ENCODE measurements at places on chromosomes 11 and 22.

DNA sequence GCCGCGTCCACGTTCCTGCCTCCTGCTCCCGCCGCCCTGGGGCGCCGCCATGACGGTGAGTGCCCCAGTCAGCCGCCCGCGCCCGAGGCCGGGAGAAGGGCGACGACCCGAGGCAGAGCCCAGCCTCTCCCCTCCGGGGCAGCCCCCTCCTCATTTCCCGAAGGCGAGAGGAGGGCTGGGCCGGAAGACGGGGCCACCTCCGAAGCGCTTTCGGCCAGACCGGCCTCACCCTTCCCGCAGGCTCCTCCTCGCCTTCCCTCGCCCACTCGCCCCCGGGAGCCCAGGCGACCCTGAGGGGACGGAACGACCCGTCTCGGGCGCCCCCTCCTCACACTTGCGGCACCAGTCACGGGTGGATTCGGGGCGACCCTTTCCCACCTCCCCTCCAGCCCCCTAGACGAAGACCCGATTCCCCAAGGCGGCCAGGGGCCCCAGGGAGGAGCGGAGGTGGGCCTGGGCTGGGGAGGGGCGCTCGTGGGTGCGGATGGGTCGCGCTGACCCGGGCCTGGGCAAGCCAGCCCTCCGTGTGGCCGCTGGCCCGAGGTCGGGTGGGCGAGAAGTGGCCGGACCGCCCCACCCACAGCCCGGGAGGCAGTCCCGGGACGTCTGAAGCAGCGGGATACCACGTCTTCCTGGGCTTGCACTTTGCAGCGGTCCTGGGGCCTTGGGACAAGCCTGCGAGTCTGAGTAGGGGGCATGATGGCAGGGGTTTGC, 49.7 kb downstream of the TRIOBP start:
- H3K4me1 ChIP-seq: peaks cover 15% of the 10 kb centered on the region
- no peak for DNase-seq
- H3K27me3 ChIP-seq: no peaks in the 10 kb centered on the region
- H3K27ac ChIP-seq: peak overlapping the region; percentile 85
- H3K4me3 ChIP-seq: peak overlapping the region; percentile 90

DNA sequence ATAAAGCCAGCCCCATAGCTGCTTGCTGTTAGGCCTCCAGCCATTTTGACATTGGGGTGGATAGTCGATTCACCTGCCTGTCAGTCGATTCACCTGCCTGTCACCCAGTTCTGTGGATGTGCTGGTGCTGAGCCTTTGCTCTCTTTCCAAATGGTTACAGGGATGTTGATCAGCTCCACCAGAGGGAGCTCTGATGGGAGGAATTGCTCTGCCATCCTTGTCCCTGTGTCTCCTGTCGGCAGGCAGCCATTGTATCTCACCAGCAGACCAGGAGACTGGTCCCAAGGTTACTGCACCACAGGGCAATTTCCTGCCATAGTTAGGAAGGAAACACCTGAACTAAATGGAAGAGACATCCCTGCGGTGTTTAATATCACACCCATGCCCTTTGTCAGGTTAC, 6.1 kb downstream of the MPEG1 start:
- H3K36me3 ChIP-seq: peaks cover 2% of the 10 kb centered on the region
- H3K27me3 ChIP-seq: no peaks in the 10 kb centered on the region
- no peak for DNase-seq
- H3K4me1 ChIP-seq: peaks cover 24% of the 10 kb centered on the region
- H3K27ac ChIP-seq: peak overlapping the region; percentile 87

DNA sequence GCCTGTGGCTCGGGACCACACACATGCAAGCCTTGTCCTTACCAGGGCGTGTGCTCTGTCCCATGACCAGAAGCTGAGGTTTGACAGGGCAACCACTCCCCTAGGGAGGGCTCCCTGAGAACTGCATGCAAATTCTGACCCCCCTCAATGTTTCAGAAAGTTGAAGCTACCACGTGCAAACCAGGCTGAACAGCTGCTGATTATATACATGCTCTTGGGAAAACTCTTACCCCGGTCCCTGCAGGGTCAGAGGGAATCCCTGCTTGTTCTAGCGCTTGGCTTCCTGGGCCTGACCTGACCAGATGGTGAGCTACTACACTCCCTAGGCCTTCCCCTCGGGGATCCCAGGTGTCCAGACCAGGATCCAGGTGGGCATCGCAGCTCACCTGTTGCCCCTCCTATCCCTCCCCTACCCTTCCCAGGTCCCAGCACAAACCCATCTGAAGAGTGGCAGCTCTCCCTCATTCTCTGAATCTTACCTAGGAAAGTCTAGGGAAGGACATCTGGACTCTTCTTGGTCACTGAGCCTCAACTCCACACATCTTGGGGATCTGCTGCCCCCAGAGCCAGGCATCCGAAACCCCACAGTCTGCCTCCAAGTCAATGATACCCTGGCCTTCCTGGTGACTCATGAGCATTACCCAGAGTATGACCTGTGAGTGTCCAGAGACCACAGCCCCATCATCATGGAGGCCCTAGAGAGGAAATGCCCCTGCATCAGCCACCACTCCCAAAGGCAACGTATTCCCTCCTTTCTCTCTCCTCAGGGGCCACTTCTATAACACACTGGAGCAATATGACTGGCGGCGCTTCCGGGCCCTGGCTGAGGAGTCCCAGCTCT, 61.5 kb downstream of the BTG4 start:
- H3K27me3 ChIP-seq: peaks cover 31% of the 10 kb centered on the region
- H3K27ac ChIP-seq: no peak overlapping the region
- H3K36me3 ChIP-seq: no peaks in the 10 kb centered on the region
- H3K4me1 ChIP-seq: peaks cover 15% of the 10 kb centered on the region

DNA sequence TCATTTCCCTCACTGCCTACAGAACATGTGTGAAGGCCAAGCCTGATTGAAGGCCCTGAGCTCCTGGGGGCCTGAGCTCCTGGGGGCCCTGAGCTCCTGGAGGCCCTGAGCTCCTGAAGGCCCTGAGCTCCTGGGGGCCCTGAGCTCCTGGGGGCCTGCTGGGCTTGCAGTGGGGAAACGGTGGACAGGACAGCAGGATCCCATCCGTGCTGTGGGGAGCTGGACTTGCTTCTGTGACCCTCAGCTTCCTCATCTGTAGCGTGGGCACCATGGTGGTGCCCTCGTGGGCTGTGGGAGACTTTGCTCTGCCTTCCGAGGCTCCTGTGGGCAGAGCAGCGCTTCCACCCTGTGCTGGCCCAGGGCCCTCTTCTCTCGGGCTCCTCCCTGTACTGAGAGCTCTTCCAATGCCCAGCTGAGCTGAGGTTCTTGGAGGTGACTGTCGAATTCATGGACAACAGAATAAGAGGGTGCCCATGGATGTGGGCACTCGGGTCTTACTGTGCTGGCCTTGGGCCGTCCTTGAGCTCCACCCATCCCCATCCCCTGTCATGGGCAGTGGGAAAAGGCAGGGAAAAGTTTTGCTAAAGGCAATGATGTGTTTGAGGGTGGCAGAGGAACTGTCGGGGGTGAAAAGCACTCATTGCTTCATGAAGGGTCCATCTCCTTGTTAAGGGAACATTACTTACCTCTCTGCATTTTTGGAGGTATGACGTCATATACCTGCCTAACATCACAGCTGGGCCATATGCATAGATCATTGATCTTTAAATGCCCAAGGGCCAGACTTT, 786.7 kb downstream of the TBC1D22A start:
- peaks cover 2% of the 10 kb centered on the region for H3K4me1 ChIP-seq
- no peak for DNase-seq
- peaks cover 27% of the 10 kb centered on the region for H3K27me3 ChIP-seq
- no peak overlapping the region for H3K4me3 ChIP-seq
- H3K27ac ChIP-seq: no peak overlapping the region

DNA sequence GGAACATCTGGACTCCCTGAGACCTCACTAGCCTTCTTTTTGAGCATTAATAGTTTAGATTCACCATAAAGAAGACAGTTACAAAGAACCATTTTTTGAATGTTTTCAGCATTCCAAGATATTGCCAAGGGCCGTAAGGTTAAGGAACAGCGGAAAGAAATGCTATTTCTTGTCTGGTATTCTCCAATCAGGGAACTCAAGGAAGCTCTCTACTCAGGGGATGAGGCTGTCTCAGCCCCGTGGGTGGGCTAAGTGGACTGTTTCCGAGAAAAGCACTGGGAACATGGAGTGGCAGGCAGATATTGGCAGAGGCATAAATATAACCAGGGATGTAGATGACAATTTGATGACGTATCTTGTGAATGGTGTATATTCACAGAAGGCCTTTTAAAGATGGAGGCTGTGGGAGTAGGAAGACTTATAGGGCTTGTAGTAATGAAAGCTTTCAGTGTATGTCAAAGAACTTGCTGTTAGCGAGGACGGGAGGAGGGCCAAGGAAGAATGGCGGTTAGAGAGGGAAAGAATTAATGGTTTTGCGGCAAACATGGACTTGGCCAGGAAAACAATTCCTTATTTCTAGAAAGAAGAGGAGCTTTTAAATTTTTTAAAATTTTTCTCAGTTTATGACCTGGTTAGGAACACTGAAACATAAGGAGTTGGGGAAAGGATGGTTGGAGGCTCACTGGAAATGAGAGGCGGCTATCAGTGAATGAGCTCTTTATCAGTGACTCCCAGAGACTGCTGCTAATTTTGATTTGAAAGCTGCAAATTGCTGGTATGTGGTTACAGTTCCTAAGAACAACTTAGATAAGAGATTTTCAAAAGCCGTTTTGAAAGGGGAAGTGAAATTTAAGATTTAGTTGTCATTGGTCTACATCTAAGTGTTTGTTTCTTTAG, 64.6 kb downstream of the ST3GAL4 start:
- peaks cover 11% of the 10 kb centered on the region for H3K4me1 ChIP-seq
- H3K27ac ChIP-seq: no peak overlapping the region
- H3K4me3 ChIP-seq: no peak overlapping the region
- H3K27me3 ChIP-seq: peaks cover 11% of the 10 kb centered on the region
- H3K36me3 ChIP-seq: peaks cover 3% of the 10 kb centered on the region

GRCh38 chr11:18563090-18563730, 25.3 kb downstream of the UEVLD start:
- peak overlapping the region; percentile 65 for H3K27ac ChIP-seq
- H3K36me3 ChIP-seq: no peaks in the 10 kb centered on the region
- no peak for DNase-seq
- H3K4me1 ChIP-seq: peaks cover 1% of the 10 kb centered on the region
- H3K27me3 ChIP-seq: no peaks in the 10 kb centered on the region

DNA sequence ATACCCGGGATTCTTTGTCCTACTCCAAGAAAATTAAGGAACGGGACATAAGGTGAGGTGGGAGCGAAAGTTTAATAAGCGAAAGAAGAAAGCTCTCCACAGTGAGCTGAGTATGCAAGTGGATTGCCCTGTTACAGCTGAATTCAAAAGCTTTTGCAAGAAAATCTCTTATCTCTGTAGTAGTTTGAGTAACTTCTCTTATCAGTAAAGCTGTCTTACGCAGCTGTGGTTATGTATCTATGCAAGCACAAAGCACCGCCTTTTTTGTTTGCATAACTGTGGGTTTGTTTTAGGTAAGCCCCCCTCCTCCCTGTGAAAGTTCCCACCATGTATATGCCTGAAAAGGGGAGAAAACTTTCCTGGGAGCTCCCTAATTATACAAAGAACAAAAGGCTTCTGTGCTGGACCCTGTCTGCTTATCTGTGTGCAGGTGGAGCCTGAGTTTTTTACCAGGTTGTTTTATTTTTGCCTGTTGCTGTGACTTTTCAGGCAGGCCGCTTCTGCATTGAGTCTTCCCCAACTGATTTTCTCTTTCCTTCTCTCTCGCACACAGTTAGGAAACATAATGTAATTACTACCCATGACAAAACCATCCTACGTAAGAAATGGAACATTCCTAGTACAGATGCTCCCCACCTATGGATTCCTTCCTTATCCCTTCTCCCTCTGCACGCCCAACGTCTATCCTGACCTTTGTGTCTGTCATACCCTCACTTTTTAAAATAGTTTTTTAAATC, 837 bp upstream of the PLAAT5 start:
- peaks cover 8% of the 10 kb centered on the region for H3K4me1 ChIP-seq
- peaks cover 6% of the 10 kb centered on the region for H3K36me3 ChIP-seq
- peaks cover 49% of the 10 kb centered on the region for H3K27me3 ChIP-seq
- peak overlapping the region; percentile 29 for H3K27ac ChIP-seq
- no peak for DNase-seq
- peak overlapping the region; percentile 68 for H3K4me3 ChIP-seq

DNA sequence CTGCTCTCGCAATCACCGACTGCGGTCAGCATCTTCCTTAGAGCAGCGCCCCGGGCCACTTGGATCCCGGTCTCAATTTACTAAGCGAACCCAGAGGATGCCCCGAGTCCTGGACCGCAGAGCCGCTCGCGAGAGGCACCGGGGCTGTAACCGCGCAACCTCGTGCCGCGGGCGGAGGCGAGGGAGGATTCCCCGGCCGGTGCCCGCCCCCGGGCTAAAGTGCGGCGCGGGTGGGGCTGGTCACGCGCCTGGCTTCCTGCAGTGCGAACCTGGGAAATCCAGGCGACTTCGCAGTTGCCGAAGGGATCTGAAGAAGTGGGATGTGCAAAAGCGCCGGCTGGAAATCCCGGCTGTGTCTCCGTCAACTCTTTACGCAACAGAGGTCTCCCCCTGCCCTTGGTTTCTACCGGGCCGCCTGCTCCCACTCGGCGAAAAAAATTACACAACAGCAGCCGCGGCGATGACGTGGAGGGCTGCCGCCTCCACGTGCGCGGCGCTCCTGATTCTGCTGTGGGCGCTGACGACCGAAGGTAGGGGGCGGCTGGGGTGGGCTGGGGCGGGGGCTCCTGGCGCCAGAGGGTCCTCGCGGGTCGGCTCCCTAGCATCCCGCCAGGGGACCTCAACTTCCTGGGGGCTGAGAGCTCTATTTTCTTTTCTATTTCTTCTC, at the start of gene NCR3LG1:
TSS of gene NCR3LG1 (plus strand) at position 291 of the 667 bp plus-strand sequence. CDS start at position 461, 170 bp downstream.
- peak within 1 kb of the TSS; percentile 94 for H3K4me3 ChIP-seq
- peak within 1 kb of the TSS; percentile 90 for H3K27ac ChIP-seq
- DNase-seq: peak; percentile 52
- no peaks in the 10 kb centered on the region for H3K36me3 ChIP-seq

DNA sequence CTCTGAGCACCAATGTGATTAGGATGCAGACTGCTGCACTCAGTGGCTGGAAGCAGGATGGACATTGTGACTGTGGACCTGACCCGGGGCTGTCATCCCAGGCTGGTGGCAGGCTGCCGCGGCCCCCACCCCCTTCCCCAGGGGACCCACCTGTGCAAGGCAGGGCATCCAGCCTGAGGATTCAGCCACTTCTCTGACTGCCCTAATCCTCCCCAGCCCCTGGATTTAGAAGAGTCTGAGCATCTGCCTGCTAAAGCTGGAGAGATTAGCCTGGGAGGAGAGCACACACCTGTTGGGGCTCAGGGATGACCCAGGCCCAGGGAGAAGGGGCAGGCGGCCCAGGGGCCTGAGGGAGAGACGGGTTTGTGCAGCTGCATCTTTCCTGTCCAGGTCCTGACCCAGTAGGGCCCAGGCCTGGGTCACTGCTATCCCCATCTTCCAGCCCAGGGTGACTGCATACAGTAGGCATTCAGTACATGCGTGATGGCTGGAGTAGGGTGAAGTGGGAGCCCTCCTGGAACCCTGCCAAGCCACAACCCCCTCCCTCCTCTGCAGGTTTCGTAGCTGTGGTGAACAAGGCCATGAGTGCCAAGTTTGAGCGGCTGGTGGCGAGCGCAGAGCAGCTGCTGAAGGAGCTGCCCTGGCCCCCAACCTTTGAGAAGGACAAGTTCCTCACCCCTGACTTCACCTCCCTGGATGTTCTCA, 12.1 kb downstream of the DPP3 start:
- no peak overlapping the region for H3K27ac ChIP-seq
- H3K36me3 ChIP-seq: peaks cover 6% of the 10 kb centered on the region
- H3K4me3 ChIP-seq: no peak overlapping the region
- no peaks in the 10 kb centered on the region for H3K27me3 ChIP-seq
- H3K4me1 ChIP-seq: peaks cover 2% of the 10 kb centered on the region
- no peak for DNase-seq
